ENCODE measurements at places on chromosomes 2 and 18.

- DNase-seq, result no peak
Measured at GRCh38 chr2:85234868-85235267, 92.9 kb downstream of the TGOLN2 start.

- DNase-seq, result no peak
Measured at GRCh38 chr2:159938395-159938794, 124.0 kb downstream of the PLA2R1 start.

DNA sequence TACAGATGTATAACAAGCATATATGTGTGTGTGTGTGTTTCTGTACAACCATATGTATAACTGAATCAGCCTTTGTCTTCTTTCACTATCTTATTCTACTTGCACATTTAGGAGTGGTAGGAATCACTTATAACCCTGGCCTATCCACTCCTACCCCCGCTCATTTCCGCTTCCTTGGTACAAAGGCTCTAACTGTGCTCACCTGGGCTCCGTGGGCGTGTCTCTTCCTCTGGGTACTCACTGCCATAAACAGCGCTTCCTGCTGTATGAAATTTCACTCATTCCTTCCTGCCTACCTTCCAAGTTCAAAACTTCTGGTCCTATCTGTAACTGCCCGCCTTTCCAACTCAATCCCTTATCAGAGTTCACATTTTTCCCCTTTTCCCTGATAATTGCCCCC lies 815.5 kb downstream of the EPHA4 start:
- no peak for DNase-seq

DNA sequence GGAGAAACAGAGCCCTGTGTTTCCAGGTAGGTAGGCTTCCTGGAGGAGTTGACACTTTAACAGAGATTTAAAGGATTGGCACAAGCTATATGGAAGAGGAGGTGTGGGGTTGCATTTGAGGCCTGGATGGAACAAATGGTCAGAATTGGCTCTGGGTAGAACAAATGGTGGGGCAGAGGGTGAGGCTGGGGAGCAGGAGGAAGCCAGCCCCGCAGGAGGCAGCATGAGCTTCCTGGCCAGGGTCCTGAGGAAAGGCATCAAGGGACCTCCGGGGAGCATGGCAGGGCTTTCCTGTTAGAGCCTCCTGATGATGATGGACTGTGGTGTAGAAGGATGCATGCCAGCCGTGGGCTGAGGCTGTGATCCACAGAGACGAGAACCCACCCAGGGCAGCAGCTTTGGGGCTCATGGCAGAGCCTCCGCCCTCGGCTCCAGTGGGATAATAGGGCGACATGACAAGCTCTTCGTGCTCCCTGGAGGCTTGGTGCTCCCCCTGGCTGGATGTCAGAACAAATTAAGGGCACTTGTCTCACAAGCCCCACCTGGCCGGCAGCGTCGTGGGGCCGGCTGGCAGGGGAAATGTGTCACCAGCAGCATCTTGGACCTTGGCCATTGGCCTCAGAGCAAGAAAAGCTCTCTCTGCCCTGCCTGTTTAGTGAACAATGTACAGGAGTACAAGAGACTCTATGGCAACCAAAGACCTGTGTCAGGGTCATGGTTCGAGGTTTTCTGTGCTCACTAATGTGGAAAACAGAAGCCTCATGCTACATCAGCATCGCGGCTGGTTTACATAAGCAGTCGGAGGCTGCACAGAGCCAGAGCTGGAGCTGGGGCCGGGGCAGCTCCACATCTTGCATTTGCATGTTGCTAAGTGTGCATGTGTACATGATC lies 153.5 kb downstream of the MYCN start:
- DNase-seq, result no peak

- no peak for DNase-seq
Measured at GRCh38 chr2:105241443-105241842, at the start of gene GPR45. Gene GPR45 (plus strand): TSS chr2:105241743. CDS start chr2:105241859, 116 bp downstream.

- no peak for DNase-seq
Measured at GRCh38 chr18:39795350-39795749, 2159.7 kb upstream of the PIK3C3 start.

DNA sequence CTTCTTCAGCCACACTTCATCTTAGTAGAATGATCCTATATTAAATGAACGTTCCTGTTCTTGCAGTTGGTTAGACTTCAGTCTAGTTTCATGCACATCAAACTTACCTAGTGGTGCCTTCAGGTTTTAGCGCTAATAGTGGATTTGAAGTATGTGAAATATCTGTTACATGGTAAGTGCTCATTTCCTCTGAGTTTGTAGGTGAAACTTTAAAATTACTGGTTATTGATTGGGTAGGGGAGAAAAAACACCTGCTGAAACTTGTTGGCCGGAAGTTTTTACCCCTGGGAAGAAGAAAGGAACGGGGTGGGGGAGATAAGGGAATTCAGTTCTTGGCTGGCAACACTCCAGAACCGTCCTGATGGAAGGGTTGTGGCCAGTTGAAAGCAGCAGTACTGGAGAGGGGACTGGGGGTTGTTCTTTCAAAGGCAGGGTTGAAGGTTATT lies 112.8 kb downstream of the SPTBN1 start:
- DNase-seq, result no peak

Measured in Right ventricle myocardium inferior (tissue), 1 donor.